ENCODE measurements at places on chromosomes 3 and 15. TPM values are rescaled to one million over a fixed set of nuclear protein-coding genes. Genes with fewer than 3 reads are reported as not detected.

TRIM42 gene
- not detected for total RNA-seq

DNA sequence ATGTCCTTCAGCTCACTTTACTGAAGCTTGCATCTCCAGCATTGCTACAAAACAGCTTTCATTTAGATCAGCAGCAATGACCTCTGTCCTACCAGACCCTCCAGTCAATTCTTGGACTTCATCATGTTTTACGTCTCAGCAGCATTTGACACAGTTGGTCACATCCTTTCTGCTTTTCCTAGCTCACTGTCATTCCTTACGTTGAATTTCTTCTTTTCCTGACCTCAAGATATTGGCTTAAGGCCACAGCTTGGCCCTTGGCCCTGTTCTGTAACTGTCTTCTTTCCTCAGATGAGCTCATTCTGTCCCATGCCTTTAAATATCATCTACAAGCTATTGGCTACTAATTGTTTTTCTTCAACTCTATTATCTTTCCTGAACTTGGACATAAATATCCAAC is 576.2 kb upstream of the KCNMB2 start:
- DNase-seq: no peak

LIPH gene
- 27.5 TPM for total RNA-seq

BLOC1S6 gene
- 38.2 TPM for total RNA-seq

- no peak for DNase-seq
These were observed 35.2 kb downstream of the CMSS1 start for GRCh38 chr3:99852851-99853250.

PAQR5 gene
- total RNA-seq: 30.5 TPM

Measured in Peyer's patch (tissue), 4 donors.